ENCODE measurements at places on chromosomes 13 and 19. TPM values are rescaled to one million over a fixed set of nuclear protein-coding genes. Genes with fewer than 3 reads are reported as not detected.

- no peak for DNase-seq
Measured at GRCh38 chr13:44680746-44681355, 104.7 kb upstream of the TSC22D1 start.

- no peak for DNase-seq
Measured at GRCh38 chr13:64347664-64348063, 2882.5 kb downstream of the PCDH9 start.

- peak; percentile 26 for DNase-seq
Measured at GRCh38 chr13:35471706-35472322, 4.7 kb downstream of the MAB21L1 start.

CGB2 gene
- polyA plus RNA-seq, result not detected

GRCh38 chr13:29857085-29857484 is 6.7 kb upstream of the UBL3 start:
- no peak for DNase-seq

MISP3 gene
- 4.6 TPM for polyA plus RNA-seq

GRCh38 chr13:27139565-27139964 is 32.0 kb downstream of the USP12 start:
- no peak for DNase-seq

ATXN8OS gene
- polyA plus RNA-seq, result 0.33 TPM

GRCh38 chr13:113837560-113838355 is 26.1 kb downstream of the GAS6 start:
- no peak for DNase-seq

SLC35E1 gene
- polyA plus RNA-seq, result 48.6 TPM

DIAPH3 gene
- 16.9 TPM for polyA plus RNA-seq

GRCh38 chr13:110445183-110445582 is 116.3 kb downstream of the RAB20 start:
- no peak for DNase-seq

THSD8 gene
- 5.4 TPM for polyA plus RNA-seq

CPB2 gene
- polyA plus RNA-seq, result 0.27 TPM

TMEM38A gene
- polyA plus RNA-seq, result 7.7 TPM

- DNase-seq, result no peak
Measured at GRCh38 chr13:32907211-32907610, 109.0 kb upstream of the KL start.

DNA sequence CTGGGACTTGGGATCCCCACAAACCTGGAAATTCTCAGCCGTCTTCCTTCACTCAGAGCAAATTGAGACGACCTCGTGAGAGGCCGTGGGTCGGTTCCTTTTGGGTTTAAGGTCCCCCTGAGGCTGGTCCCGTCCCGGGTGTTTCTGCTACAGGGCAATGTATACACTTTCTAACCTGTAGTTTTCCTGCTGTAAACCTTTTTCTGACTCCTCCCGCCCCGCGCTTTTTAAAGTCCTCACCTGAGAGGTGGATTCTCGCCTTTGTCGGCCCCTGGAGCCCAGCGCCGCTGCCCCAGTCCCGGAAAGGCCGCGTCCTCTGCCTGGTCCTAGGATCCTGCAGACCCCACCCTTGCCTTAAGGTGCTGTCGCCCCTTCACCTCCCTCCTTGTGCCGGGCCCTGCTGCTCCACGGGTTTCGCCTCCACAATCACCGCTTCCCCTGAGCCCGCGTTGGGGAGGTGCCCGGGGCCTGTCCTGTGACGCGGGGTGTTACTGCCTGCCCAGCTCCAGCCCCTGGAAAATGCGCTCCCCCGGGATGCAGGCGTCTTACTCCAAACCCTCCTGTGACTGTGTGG is 391 bp downstream of the ZNF761 start:
- no peak for DNase-seq

CFAP97D2 gene
- not detected for polyA plus RNA-seq

- no peak for DNase-seq
Measured at GRCh38 chr13:34420702-34421346, 521.2 kb upstream of the NBEA start.

DNA sequence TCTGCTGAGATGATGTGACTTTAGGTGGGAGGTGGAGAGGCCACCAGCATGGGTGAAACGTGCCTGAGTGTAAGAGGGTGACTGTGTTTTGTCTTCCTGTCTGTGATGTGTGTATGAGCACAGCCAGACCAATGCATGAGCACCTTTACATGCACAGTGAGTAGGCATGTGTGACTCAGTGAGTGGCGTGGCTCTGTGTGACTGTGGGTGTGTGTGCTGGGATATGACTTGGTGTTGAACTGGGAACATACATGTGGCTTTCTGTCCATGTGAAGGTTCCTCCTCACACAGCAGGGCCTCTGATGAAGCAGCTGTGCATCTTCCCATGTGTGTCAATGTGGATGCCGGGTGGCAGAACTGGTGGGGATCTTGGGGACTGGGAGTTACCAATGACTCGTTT is 19.9 kb upstream of the LGALS13 start:
- DNase-seq, result no peak

DNA sequence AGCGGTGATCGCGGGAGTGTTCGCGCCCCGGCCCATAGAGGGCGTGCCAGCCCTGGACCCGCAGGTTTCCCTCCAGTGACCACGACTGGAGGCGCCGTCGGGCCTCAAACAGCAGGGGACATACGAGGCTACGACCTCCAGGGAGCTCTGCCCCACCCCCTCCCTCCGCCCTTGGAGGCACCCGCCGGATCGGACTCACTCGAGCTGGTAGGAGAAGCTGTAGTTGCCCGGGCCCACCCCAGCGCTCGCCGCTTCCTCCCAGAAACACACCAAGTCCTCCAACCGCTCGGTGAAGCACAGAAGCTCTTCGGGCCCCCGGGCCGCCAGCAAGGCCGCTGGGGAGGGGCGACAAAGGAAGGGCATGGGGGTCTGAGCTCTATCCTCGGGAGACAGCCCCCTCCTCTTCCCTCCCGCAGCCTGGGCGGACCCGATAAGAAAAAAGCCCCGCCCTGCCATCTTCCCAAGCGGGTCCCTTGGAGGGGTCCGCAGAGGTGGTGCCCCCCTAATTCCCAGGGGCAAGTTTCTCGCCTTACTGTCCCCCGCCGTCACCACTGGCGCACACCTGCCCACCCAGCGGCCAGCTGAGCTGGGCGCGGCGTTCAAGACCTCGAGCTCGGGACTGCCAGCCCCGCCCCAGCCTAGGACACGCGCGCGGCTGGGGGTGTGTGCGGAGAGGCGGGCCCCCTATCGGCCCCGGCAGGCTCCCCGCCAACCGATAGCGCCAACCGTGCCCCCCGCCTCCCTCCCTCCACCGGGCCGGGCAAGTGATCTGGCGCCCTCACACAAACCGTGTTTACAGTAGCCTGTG is 1.0 kb downstream of the EPOR start:
- no peak for DNase-seq

DNA sequence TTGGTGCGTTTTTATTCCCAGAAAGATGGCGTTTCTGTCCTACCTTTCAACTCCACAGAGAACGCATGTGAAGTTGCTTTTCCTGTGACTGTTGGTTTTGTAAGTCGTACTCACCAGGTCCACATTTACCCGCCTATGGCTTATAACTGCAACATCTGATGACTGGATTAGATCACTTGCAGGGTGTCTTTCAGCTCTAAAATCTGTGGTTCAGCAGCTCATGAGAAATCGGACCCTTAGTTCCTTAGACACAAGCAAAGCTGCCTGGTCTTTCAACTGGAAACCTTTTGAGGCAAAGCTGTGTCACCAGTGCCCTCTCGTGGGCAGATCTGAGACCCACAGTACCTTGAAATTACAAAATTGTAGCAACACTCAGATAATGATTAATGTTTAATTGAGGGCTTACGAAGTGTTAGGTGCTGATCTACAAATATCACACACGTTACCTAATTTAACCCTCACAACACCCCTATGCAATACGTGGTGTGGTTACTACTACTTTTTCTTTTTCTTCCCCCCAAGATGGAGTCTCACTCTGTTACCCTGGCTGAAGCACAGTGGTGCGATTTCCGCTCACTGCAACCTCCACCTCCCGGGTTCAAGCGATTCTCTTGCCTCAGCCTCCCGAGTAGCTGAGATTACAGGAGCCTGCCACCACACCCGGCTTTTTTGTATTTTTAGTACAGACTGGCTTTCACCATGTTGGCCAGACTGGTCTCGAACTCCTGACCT is 65.4 kb downstream of the RUBCNL start:
- DNase-seq, result peak; percentile 48

RFX1 gene
- polyA plus RNA-seq, result 10.5 TPM

WDR62 gene
- 7.8 TPM for polyA plus RNA-seq

DNA sequence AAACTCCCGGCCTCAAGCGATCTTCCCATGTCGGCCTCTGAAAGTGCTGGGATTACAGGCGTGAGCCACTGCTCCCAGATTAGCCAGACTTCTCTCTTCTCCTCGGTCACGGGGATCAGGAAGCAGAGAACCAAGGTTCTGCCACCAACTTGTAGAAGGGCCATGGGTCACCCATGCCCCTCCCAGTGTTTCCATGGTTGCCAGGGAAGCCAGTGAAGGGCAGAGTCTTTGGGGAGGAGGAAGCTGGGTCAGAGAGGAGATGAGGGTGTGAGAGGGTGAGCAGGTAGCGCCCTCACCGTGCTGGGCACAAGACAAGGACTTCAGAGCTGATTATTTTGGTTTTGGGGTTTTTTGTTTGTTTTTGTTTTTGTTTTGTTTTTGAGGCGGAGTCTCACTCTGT is 77.1 kb downstream of the GNG7 start:
- no peak for DNase-seq

PRRG2 gene
- polyA plus RNA-seq, result 7.3 TPM

CGB1 gene
- not detected for polyA plus RNA-seq
